ENCODE measurements at places on chromosomes 6 and 20.
A peak's percentile ranks its signal among the peaks of the same experiment; 100 is the strongest.

- no peak for DNase-seq
Observed at GRCh38 chr20:58629215-58629580, 21.9 kb upstream of the STX16 start.

GRCh38 chr6:43024436-43024835 lies 3.0 kb downstream of the RRP36 start:
- no peak for DNase-seq

DNA sequence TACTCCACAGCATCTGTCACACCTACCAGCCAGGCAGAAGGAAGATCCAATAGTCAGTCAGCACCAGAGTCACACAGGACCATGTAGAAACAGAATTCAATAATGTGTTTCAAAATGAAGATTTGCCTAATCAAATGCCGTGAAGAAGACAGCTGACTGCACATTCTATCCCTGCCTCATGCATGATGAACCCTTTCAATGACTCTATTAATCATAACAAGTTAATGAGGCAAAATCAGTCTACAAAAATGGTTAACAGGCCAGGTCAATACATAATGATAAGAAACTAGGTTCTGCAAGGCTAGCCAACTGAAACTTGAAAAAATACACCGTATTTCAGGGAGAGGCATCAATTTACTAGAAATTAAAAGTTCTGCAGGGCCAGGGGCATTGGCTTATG lies 6.7 kb upstream of the PNRC1 start:
- no peak for DNase-seq

- DNase-seq = no peak
Observed at GRCh38 chr6:135033238-135033637, 21.4 kb downstream of the HBS1L start.

- no peak for DNase-seq
Observed at GRCh38 chr6:153994004-153994403, 45.0 kb upstream of the OPRM1 start.

DNA sequence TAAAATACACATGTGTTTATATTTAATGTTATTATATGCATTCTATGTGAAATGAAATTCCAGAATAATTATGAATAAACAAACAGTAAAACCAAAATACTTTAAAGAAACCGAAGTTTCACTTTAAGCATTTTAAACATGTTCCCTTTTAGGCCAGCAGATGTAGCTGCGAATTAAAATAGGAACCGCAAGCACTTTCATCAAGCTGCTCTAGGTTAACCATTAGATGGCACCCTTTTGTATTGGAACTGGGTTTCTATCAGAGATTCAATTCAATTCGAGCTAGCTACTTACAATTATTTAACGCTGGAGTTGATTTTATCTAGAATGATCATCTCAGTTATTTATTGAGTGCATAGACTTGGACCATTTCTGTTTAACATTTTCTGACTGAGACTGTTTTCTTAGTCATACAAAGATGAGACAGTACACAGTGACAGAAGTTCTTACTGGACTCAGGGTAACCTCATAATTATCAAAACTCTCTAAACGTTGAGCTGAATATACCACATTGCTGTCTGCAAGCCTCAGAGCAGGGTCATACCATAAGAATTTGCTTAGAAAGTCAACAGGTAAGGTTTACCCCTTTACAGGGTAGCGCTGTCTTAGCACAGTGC lies 8.5 kb downstream of the TMEM242 start:
- peak; percentile 58 for DNase-seq
